Thymus (tissue), 14 donors: ENCODE measurements at places on chromosomes 16 and 17.

DNA sequence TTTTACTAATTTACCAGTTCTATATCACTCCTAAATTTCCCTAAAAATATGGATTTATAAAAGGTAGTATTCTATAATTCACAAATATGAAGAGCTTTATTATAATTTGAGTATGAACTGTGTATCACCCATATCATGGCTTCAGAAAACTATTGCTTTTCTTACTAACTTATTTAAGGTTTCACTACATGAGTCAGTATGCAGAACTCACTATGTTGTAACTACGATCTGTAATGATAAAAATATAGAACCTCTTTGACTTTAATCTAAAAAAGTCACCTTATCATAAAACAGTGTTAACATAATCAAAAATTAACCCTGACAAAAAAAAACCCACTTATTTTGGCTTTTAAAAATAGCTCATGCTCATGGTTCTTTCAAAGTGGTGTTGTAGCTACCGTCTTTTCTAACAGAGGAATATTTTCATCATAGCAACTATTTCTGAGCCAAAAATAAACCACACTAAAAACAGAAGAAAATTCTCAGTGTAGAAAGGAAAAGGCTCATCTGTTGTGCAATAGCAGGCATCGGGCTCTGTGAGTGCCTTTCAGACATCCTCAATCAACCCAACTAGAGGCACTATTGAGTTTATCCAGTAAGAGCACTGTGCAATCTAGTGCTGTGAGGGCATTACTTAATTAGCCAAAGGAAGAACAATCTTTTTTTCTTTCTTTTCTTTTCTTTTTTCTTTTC lies 42.1 kb downstream of the ITGAM start:
- no peak for DNase-seq

- no peak for DNase-seq
Observed at GRCh38 chr17:72297326-72298115, 176.7 kb downstream of the SOX9 start.

- DNase-seq, result no peak
Observed at GRCh38 chr17:50056961-50057330, 1.0 kb downstream of the ITGA3 start.

DNA sequence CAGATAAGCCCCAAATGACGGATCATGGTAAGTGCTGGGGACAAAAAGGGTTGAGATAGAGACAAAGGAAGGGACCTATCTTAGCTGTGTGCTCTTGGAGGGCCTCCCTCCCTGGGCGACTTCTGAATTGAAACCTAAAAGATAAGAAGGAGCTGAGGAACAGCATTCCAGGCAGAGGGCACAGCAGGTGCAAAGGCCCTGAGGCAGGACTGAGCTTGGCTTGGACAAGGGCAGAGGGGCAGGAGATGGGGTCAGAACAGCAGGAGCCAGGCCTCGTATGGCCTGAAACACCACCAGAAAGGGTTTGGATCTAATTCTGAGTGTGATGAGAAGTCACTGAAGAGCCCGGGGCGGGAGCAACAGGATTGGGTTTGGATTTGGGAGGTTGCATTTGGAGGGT lies 75.4 kb downstream of the RTN4RL1 start:
- no peak for DNase-seq

GRCh38 chr17:38579934-38580333 lies 25.8 kb downstream of the SRCIN1 start:
- no peak for DNase-seq
